ENCODE measurements at places on chromosomes 1 and 21. TPM values are rescaled to one million over a fixed set of nuclear protein-coding genes. Genes with fewer than 3 reads are reported as not detected.

- H3K27ac ChIP-seq, result peak overlapping the region; percentile 76
- H3K4me3 ChIP-seq, result no peak overlapping the region
- H3K27me3 ChIP-seq, result no peaks in the 10 kb centered on the region
- no peak for DNase-seq
- H3K36me3 ChIP-seq, result peaks cover 46% of the 10 kb centered on the region
These were observed 5.3 kb downstream of the RXFP4 start for GRCh38 chr1:155946633-155947219.

DNA sequence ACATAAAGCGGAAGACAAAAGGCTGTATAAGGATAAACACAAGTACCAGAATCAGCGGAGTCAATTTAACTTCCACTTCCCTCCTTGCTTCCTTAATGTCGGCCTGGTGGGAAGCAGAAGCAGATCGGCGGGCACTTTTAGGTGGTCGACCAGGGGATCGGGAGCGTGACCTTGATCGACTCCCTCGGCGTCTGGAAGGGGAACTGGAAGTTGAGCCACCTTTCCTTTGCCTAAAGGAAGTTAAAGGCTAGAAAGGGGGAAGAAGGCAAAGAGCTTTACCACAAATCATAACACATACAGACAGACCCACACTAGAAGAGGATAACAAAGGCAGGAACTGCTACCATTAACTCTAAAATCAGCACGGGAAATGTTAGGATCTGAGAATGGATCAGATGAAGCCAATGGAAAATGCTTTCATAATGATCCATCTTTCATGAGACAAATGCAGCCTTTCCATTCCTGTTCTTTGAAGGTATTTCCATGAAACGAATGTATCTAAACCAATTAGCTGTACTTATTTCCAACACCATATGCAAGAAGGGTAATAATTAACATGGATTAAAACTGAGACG, 5.7 kb downstream of the LBR start:
- no peak overlapping the region for H3K4me3 ChIP-seq
- H3K27ac ChIP-seq, result no peak overlapping the region
- no peaks in the 10 kb centered on the region for H3K27me3 ChIP-seq
- peaks cover 75% of the 10 kb centered on the region for H3K36me3 ChIP-seq
- peaks cover 62% of the 10 kb centered on the region for H3K4me1 ChIP-seq
- no peak for DNase-seq

HLX gene
- total RNA-seq, result 0.20 TPM

CD34 gene
- 0.03 TPM for total RNA-seq
